ENCODE measurements at places on chromosomes 6 and 20.

- no peak for DNase-seq
Observed at GRCh38 chr20:48659858-48660257, 167.9 kb downstream of the PREX1 start.

GRCh38 chr6:42141603-42142117, 760 bp downstream of the C6orf132 start:
- DNase-seq = peak; percentile 16

DNA sequence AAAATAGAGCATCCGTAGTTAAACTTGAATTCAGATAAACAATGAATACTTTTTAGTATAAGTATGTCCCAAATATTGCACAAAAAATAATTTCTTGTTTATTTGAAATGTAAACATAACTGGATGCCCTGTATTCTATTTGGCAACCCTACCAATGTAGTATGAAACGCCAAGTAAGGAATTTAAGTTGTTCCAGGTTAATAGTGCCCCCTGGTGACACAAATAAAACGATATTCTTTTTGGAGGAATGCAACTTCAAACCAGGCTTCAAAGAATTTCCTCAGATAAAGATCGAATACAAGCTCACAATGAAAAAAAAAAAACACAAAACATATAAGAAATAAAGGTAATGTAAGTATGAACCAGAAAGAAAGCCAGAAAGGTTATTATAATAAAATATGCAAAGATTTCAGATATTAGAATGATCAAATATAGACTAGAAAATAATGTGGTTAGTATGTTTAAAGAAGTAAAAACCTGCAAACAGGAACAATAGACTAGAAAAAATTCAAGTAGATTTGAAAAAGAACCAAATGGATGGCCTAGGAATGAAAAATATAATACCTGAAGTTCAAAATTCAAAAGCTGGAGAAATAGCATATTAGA, 18.4 kb upstream of the AKAP7 start:
- peak; percentile 60 for DNase-seq

DNA sequence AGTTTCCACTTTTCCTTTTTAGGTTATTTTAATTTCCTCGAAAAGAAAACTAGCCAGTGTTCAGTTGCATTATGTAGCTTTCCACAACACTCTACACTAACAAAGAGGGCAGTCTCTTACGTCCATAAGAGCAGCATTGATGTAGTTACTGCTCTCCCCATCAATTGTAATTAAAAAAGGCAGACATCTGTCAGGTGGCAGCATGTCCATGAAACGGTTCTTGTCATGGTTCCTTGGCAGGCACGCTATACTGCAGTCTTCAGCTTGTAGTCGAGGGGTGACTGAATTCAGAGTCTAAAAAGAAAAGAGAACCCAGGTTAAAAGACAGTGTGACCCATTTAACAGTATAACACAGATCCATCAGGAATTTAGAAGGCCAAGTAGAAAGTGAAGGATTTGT, 80.1 kb upstream of the THEMIS start:
- DNase-seq = no peak

- no peak for DNase-seq
Observed at GRCh38 chr20:8209061-8209460, 77.0 kb downstream of the PLCB1 start.

- no peak for DNase-seq
Observed at GRCh38 chr20:36468149-36469000, 72.9 kb upstream of the MYL9 start.

GRCh38 chr6:31969712-31970603, 2.0 kb downstream of the DXO start:
- no peak for DNase-seq

- no peak for DNase-seq
Observed at GRCh38 chr6:44531442-44532015, 144.0 kb downstream of the CDC5L start.

DNA sequence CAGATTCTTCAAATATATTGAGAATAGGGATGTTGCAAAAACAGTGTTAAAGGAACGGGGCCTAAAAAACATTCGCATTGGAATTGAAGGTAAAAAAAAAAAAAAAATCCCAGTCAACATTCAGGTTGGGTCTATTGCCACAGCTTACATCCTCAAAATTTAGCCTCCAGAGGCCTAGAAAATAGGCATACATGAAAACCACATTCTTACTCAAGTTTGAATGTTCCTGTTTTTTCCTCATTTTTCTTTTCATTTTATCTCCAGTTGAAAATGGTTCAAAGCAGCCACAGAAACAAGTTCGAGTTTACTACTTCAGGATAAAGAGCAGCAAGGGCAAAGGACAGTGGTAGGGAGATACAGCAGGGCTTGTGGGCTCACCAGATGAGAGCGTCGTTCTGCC, 41.9 kb downstream of the KCTD20 start:
- DNase-seq = no peak

GRCh38 chr6:14965424-14966075, 280.3 kb upstream of the JARID2 start:
- DNase-seq = peak; percentile 37

DNA sequence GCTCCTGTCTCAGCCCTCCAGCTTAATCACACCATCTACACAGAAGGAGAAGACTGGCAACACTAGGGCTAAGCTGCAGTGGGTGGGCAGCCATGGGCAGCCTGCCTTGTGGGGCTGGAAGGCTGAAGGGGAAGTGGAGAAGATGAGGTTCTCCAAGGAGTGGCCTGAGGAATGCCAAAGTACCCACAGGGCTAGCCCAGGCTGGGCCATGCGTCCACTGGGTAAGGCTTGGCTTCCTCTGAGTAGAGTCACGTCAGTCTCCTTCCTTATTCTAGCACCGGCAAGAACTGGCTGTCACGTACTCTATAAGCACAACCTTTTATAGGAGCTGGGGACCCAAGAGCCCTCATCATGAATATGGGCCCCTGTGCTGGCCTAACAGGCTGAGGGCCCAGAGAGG, 110.6 kb upstream of the SIRPA start:
- DNase-seq = no peak

- DNase-seq = no peak
Observed at GRCh38 chr20:33472868-33473435, 16.9 kb upstream of the CBFA2T2 start.

GRCh38 chr6:24547243-24547642, 52.5 kb downstream of the ALDH5A1 start:
- DNase-seq = no peak

DNA sequence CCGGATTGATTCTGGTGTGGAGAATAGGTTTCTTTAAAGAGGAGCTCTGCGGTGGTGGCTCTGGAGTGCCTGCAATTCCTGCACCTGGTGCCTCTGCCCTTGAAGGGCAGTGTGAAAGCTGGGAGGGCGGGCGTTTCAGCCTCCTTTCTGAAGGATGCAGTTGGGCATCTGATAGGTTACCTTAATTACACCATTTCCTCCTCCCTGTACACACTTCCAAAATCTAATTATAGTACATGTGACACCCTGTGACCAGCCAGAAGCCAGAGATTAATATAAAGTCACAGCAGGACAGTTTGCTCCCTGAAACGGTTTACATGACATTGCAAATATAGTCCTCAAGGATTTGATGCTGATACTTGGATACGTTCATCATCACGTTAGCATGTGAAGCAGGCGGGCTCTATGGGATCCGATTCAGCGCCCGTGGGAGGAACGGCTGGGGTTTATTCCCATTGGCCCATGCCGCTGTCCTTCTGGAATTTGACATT, 548.2 kb downstream of the QKI start:
- DNase-seq = no peak

DNA sequence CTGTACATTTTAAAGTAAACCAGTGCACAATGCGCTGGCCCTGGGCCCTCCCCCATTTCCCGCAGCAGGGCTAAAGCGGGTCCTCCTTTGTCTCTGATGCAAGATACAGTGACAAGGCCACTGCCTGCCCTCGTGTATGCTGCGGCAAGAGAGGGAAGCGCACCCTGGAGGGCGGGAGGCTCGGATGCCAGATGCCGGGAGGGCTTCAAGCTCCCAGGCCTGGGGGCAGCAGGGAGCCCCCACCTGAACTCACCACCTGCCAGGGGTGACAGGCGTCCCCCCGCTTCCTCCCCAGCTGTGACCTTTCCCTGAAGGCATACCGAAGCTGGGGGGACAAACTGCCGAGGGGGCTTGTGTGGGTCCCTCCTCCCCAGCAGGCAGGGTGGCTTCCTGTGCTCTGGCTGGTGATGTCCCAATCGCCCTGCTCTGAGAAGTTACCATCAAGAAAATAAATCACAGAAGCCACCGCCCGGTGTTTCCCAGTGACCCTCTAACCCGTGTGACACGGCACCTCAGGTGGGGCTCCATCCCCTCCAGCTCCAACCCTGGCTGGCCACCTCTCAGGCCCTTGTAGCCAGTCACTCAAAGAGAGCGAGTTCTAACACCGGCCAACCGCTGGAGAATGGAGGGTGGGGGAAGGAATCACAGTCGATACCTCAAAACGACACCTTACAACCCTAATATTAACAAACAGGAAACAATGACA, 203.3 kb downstream of the PREX1 start:
- DNase-seq = no peak
